Osteoblast (primary cell): ENCODE measurements at places on chromosomes 6 and 20. TPM values are rescaled to one million over a fixed set of nuclear protein-coding genes. Genes with fewer than 3 reads are reported as not detected.

SFTA2 gene
- total RNA-seq: not detected in 2 replicates

OVOL2 gene
- total RNA-seq: not detected in 2 replicates

SLC35B3 gene
- total RNA-seq: 25.3 and 27.5 TPM in 2 replicates

LGSN gene
- total RNA-seq: not detected in 2 replicates

RGS17 gene
- 1.4 and 1.8 TPM in 2 replicates for total RNA-seq

TRAPPC3L gene
- total RNA-seq: under 0.01 and 0.29 TPM in 2 replicates

SERAC1 gene
- 33.7 and 35.1 TPM in 2 replicates for total RNA-seq

PHACTR3 gene
- not detected in 2 replicates for total RNA-seq

TCF21 gene
- not detected in 2 replicates for total RNA-seq

UST gene
- total RNA-seq: 18.1 and 21.2 TPM in 2 replicates

BTBD3 gene
- total RNA-seq: 17.4 and 18.9 TPM in 2 replicates

NDUFAF4 gene
- total RNA-seq: 6.5 and 9.7 TPM in 2 replicates

ZSCAN31 gene
- 16.5 and 19.9 TPM in 2 replicates for total RNA-seq

B3GAT2 gene
- total RNA-seq: under 0.01 TPM in 2 replicates

OPRM1 gene
- not detected in 2 replicates for total RNA-seq

OR2J1 gene
- not detected in 2 replicates for total RNA-seq

BNIP5 gene
- total RNA-seq: not detected in 2 replicates

AURKA gene
- total RNA-seq: 4.7 and 8.0 TPM in 2 replicates

SIRPD gene
- total RNA-seq: not detected in 2 replicates

MYBL2 gene
- total RNA-seq: 1.8 and 2.5 TPM in 2 replicates

HSPA1L gene
- total RNA-seq: 0.29 and 0.72 TPM in 2 replicates

RSPO4 gene
- total RNA-seq: not detected in 2 replicates

BAG2 gene
- total RNA-seq: 13.3 and 17.7 TPM in 2 replicates

THBS2 gene
- 1,102 and 1,498 TPM in 2 replicates for total RNA-seq

UNC5CL gene
- under 0.01 TPM in 1 of 2 replicates, not detected in the other for total RNA-seq

IL17A gene
- not detected in 2 replicates for total RNA-seq

CNR1 gene
- total RNA-seq: not detected in 2 replicates

RAET1E gene
- total RNA-seq: 0.36 and 0.88 TPM in 2 replicates

SLC52A3 gene
- total RNA-seq: not detected in 2 replicates

SEL1L2 gene
- not detected in 2 replicates for total RNA-seq

CYP39A1 gene
- total RNA-seq: 4.1 and 4.3 TPM in 2 replicates

TFAP2B gene
- total RNA-seq: not detected in 2 replicates

WFDC5 gene
- not detected in 2 replicates for total RNA-seq

GPX5 gene
- total RNA-seq: not detected in 2 replicates

CST4 gene
- not detected in 2 replicates for total RNA-seq

HIVEP1 gene
- 18.8 and 21.2 TPM in 2 replicates for total RNA-seq

SYTL3 gene
- total RNA-seq: 1.5 and 2.2 TPM in 2 replicates

CAPN11 gene
- total RNA-seq: not detected in 2 replicates

SLC44A4 gene
- not detected in 2 replicates for total RNA-seq

CALHM5 gene
- 14.8 and 16.2 TPM in 2 replicates for total RNA-seq

BPIFB2 gene
- total RNA-seq: not detected in 2 replicates

METTL24 gene
- 0.29 and 0.36 TPM in 2 replicates for total RNA-seq

MUC21 gene
- total RNA-seq: not detected in 2 replicates

EYA4 gene
- total RNA-seq: 35.5 and 35.9 TPM in 2 replicates

BMP5 gene
- 0.36 and 0.59 TPM in 2 replicates for total RNA-seq

FOXQ1 gene
- total RNA-seq: 0.59 and 2.5 TPM in 2 replicates

OPN5 gene
- under 0.01 TPM in 1 of 2 replicates, not detected in the other for total RNA-seq

LTB gene
- total RNA-seq: 0.29 TPM in 1 of 2 replicates, not detected in the other

CCN6 gene
- 6.8 and 6.9 TPM in 2 replicates for total RNA-seq

PGC gene
- not detected in 2 replicates for total RNA-seq

LY6G6C gene
- total RNA-seq: not detected in 2 replicates

BPI gene
- under 0.01 TPM in 1 of 2 replicates, not detected in the other for total RNA-seq

SIRPB1 gene
- total RNA-seq: 0.72 and 1.2 TPM in 2 replicates

VGLL2 gene
- not detected in 2 replicates for total RNA-seq

PRL gene
- under 0.01 TPM in 1 of 2 replicates, not detected in the other for total RNA-seq
